ENCODE measurements at places on chromosomes 16 and 17.

DNA sequence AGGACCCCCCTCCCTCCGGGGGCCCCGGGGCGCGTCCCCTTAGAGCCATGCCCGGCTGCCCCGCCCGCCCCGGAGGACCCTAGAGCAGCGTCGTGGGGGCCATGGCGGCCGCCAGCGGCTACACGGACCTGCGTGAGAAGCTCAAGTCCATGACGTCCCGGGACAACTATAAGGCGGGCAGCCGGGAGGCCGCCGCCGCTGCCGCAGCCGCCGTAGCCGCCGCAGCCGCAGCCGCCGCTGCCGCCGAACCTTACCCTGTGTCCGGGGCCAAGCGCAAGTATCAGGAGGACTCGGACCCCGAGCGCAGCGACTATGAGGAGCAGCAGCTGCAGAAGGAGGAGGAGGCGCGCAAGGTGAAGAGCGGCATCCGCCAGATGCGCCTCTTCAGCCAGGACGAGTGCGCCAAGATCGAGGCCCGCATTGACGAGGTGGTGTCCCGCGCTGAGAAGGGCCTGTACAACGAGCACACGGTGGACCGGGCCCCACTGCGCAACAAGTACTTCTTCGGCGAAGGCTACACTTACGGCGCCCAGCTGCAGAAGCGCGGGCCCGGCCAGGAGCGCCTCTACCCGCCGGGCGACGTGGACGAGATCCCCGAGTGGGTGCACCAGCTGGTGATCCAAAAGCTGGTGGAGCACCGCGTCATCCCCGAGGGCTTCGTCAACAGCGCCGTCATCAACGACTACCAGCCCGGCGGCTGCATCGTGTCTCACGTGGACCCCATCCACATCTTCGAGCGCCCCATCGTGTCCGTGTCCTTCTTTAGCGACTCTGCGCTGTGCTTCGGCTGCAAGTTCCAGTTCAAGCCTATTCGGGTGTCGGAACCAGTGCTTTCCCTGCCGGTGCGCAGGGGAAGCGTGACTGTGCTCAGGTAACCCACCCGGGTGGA lies 759 bp downstream of the ALKBH5 start:
- peak; percentile 79 for DNase-seq

DNA sequence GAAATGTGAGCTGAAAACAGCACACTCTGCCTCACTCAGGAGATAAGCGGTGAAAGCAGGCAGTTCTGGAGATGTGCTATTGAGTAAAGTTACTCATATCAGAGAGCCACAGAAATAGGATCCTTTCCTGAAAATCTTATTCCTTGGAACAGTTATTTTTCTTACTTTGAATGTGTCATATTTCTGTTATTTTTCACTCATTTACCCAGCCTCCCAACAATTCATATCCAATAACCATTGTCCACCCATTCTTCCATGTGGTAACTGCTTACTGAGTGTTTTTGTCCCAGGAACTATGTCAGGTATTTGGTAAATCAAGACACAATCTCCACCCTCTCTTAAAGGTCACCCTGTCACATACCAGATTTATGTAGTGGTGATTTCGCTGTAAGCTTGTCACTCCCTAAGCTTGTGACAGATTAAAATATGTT lies 144.9 kb downstream of the PARN start:
- DNase-seq = no peak

GRCh38 chr16:74053312-74053711 lies 243.3 kb upstream of the PSMD7 start:
- DNase-seq = no peak

GRCh38 chr17:74340470-74341023 lies 14.5 kb downstream of the KIF19 start:
- DNase-seq = peak; percentile 81

DNA sequence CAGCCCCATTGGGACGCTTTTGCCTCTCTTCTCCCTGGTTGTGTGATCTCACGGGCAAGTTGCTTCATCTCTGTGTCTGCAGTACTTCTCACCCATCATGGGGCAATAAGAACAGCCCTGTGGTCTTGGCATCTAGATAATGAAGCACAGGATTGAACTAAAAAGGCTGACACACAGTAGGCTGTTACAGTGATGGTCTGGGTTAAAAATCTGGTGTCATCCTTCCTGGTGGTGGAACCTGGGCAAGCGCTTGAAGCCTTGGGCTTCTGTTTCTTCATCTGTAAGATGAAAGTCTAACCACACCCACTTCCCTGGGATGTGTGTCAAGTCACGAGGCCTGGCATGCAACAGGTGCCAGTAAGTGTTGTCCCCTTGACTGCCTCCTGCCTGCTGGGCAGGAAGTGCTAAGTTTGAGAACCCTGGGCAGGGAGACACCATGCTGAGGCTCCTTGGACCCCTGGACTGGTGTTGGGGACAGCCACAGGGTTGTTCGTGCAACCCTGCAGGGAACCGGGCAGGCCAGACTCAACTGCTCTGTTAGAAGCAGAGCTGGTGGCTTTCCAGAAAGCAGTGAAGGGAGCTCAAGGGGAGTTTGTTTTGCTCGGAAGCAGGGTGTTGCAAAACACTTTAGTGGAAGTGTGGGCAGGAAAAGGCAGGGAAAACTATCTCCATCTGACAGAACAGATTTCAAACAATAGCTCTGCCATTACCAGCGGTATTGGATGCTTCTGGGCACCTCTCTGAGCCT lies 5.9 kb upstream of the MAP2K3 start:
- no peak for DNase-seq

GRCh38 chr17:1186923-1187771 lies 7.4 kb upstream of the ABR start:
- peak; percentile 97 for DNase-seq

- no peak for DNase-seq
Measured at GRCh38 chr17:44793885-44794842, 35.4 kb downstream of the ADAM11 start.

DNA sequence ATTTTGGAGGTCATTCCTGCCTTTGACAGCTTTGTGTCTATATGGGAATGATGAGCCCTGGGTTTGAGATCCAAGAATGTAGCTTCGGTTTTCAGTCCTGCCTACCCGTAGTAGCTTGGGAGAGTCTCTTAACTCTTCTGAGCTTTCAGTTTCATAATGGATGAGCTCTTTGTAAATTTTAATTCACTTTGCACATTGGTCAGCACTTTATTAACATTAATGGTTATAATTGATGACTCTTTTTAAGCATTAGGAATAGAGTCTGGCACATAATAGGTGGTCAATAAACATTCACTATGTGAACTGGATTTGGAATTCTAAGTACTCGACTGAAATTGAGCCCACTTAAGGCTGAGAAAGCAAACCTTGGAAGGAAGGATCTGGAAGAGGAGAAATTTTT lies 17.3 kb downstream of the GPR139 start:
- DNase-seq = no peak

DNA sequence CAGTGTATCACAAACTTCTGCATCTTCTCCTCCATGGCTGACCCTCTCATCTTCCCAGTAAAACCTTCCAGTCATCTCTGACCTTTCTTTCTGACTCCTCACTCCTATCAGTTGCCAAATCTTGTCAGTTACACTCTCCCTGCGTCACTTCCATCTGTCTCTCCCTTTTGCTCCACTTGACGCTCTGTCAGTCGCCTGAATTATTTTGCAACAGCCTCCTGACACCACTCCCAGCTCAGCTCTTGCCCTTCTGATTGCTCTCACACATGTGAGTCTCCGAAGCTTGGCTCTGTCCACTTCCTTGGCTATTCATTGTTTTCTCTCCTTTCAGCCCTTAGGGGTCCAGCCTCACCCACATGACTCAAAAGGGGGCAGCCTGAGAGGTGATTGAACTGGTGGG lies 27.7 kb downstream of the DHRS7C start:
- no peak for DNase-seq

- no peak for DNase-seq
Measured at GRCh38 chr17:42317266-42317845, 29.1 kb downstream of the STAT5A start.
